ENCODE measurements at places on chromosomes 3 and 15.

DNA sequence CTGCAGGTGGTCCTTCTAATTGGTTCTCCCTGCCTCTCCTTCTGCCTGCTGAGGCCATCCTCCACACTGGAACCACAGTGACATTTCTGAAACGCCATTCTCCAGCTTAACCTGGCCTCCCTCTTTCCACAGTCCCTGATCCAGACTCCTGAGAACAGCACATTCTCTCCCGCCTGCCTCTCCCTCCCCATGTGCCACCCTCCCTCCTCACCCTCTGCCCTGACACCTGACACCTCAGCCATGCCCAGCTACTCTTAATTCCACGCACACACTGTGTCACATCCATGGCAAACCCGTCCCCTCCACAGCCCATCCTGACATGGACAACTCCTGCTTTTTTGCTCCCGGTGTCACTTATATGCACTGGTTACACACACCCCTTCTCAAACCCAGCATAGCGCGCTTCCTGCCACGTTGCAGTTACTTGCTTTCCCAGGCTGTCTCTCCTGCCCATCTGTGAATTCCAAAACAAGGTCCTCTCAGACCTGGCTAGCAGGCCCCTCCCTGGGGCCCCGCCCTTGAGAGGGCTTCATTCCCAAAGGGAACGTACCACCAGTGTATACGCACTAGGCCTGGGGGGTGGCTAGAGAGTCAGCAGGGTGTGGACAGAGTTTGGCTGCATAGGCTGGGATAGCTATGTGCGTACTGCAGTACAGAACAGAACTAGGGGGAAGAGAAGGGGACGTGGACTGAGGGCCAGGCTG lies 92.7 kb upstream of the BLM start:
- no peak for DNase-seq

DNA sequence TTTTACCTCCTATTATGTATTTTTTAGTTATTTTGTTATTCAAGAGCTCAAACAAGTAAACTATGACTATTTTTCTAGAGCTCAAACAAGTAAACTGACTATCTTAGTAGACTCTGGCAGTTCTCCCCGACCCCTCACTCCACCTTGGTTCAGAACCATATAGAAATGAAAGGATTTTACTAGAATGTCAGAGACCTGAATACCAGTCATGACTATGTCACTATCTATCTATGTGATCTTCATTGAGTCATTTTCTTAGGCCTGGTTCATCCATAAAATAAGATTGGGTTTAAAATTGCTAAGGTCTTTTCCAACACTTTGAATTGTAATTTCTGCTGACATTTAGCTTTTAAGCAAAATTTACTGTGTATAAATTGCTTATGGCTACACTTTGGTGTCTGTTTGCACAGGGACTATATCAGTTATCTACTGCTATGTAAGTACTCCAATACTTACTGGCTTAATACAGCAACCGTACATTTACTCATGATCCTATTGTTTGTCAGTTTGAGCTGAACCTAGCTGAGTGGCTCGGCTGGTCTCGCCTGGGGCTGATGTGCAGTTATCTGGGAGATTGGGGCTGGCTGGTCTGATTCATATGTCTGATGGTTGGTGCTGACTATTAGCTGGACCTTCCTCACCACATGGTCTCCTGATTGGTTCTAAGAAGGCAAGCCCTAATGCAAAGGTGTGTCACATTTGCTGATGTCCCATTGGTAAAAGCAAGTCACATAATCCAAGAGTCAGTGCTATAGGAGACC lies 37.0 kb downstream of the RASA2 start:
- DNase-seq, result no peak

DNA sequence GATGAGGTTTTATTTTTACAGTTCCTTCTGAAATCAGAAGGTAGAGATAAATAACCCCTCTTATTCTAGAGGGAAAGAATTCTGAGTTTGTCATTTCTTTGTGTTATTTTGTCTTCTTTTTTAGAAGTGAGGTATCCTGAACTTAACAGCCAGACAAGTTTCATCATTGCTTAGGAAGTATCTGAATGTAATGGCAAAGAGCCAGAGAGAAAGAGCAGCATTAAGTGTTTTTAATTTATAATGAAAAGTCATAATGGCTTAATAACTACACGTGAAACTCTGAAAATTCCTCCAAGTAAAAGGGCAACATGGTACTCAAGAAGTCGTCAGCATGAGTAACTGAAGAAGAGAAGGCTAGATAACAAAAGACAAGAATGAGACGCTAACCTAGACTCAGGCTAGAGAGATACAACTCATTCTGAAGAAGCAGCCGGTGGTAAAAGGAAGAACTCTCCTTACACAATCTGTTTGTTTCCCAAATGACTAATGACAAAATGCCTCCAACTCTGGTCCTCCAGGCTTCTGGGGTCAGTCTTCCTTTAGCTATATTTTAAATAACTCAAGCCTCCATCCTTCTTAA lies 116.2 kb upstream of the NECTIN3 start:
- DNase-seq, result no peak

- no peak for DNase-seq
These were observed 315.4 kb upstream of the RASGRP1 start for GRCh38 chr15:38879909-38880471.

DNA sequence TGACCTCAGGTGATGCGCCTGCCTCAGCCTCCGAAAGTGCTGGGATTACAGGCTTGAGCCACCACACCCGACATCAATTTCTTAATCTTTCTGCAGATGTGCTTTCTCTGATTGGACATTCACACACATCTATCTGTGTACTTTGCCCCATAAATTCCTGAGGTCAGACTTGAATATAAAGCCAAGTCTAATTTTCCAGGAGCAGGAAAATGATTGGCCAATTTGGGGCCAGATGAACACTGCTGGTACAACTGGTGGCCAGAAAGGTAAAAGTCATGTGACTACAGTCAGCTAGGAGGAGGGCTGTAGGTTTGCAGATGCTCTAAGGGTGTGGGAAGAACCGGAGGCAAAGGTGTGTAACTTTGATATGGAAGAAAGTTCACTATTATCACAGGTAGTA lies 3.2 kb upstream of the RAD51 start:
- DNase-seq, result no peak

DNA sequence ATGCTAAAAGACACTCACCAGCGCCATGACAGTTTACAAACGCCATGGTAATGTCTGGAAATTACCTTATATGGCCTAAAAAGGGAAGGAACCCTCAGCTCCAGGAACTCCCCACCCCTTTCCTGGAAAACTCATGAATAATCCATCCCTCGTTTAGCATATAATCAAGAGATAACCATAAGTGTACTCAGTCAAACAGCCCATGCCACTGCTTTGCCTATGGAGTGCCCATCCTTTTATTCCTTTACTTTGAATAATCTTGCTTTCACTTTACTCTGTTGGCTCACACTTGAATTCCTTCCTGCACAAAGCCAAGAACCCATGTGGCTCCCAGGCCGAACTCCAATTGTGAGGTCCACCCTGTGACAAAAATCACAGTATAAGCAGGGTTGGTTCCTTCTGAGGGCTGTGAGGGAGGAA lies 19.1 kb upstream of the FSTL1 start:
- DNase-seq, result no peak

- no peak for DNase-seq
These were observed 10.6 kb downstream of the FBN1 start for GRCh38 chr15:48634893-48635292.

DNA sequence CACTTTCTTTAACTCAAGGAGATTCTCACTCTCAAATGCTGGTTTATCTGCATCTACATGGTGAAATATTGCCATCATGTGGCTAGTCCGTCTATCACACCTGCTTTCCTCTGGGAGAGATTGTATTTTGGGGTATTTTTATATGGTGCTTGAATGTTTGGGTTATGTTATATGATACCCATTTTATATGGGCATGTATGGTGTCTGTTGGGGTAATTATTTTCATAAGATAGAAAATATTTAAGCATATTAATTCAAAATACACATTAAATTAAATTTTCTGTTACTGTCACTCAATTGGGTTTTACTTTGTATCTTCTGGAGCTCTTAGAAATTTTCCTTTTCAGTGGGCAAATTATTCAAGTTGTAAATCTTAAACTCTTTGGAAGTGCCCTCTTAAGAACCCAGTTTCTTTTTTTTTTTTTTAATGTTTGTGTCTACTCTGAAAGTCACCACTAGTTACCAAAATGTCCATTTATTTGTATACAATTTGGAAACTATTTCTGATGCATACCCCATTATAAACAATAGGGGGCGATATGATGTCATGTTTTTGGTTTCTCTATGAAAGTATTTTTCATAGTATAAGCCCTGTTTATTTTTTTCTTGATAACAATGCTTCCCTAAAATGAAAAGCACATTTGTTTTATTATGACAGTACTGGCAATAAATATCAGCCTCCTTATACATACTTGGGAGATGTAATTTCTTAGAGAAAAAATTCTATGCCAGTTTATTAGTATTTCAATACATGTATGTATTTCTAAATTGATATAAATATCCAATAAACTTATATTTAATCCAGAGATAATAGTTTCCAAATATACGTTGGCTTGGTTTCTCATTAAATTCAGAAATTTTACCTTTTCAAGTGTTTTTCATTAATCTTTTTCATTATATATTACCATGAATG lies 36.1 kb upstream of the PLSCR5 start:
- peak; percentile 22 for DNase-seq

DNA sequence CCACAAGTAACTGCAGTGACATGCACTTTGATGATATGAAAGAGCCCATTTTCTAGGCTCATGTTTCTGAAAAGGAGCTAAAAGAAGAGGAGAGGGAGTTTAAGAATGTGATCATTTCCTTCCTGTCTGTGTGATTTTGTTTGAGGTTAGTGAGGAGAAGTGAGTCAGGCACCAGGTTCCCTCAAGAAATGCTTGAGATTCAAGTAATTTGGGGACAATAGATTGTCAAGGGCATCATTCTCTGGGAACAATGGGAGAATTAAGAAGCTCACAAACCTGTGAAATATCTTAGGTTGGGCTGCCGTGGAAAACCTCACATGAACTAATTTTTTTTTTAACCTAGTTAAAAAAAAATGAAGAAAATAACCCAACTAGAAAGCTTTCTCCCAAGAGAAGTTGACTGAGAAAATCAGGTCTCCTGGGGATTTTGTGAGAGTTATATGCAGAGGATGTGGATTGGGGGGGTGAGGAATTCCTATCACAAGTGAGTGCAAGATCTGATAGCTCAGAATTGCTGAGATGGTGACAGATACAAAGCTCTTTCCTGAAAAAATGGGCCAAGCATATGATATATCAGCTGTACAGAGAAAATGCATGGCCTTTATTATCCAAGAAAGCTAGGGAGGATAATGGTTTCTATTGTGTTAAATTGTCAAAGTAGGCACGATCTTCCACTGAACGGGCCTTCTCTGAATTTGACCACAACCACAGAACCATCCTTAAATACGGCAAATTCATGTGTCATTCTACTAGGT lies 203.3 kb downstream of the FEZF2 start:
- no peak for DNase-seq

- DNase-seq, result peak; percentile 88
These were observed 271.0 kb upstream of the TBL1XR1 start for GRCh38 chr3:177468331-177468730.

DNA sequence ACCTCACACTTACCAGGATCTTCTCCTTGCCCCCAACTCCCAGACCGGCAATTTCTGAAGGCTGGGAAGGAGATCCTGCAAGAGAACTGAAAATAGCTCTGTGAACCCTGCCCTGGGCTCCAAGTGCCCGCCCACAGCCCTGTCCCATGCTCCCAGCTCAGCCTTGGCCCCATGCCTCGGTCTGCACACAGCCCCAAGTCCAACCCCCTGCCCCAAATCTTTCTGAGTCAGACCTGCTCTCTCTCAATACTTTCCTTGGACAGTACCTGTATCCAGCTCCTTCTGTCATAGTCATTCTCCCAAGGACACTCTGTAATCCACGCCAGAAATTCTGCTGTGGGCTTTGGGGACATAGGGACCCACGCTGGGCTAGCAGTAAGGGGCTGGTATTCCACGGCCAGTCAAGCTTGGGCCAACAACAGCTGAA lies 6.3 kb upstream of the SMAD3 start:
- DNase-seq, result no peak

- no peak for DNase-seq
These were observed 142.0 kb upstream of the SLCO3A1 start for GRCh38 chr15:91711384-91712033.

GRCh38 chr3:49799761-49800160 lies at the start of gene CDHR4:
TSS of gene CDHR4 (minus strand) at chr3:49799873. CDS start at chr3:49799812, 61 bp downstream.
- DNase-seq, result no peak

GRCh38 chr3:49500732-49501609 lies 30.9 kb downstream of the DAG1 start:
- DNase-seq, result no peak

DNA sequence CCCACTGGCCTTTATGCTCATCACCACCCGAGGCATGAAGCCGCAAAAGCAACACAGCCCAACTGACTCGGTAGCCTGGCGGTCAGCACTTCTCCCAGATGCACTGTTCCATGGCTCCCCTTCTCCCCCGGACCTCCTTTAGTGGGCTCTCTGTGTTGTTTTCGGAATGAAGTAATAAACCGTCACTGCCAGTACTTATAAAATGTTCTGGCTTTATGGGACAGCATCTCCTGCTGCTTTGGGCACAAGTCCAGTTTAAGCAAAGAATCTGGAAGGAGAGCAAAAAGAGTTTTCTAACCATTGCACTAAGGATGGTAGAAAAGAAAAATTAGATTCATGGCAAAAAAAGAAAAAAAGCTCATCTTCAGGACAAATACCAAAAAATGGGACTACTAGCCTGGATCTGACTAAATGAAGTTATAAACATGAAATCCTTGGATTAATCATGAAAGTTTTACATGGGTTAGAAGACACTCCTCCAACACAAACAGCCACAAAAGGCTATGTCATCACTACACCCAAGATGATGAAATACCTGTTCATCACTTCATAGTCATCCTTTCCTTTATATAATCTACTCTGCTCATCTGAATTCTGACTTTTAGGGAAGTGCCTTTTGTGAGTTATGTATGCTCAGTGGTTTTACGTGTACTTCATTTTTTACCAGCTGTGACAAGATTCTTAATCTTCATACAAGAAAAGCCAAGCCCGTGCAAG lies 89.5 kb upstream of the UBE2E2 start:
- no peak for DNase-seq

GRCh38 chr3:36859494-36859893 lies 85.4 kb downstream of the TRANK1 start:
- no peak for DNase-seq

DNA sequence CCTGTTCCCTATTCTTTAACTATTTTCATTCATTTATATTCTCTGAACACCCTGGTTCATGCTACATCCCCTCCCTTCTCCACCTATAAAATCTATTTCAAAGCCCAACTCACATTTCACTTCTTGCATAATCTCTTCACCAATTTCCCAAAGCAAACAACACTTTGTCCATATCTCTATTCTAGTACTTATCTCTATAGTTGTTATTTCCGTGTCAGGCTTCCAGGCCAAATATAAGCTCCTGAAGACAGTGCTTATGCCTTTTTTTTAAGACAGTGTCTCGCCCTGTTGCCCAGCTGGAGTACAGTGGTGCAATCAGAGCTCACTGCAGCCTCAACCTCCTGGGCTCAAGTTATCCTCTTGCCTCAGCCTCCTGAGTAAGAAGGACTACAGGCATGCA lies 43.6 kb downstream of the DNAH12 start:
- no peak for DNase-seq
